ENCODE measurements at places on chromosomes 5 and 9. TPM values are rescaled to one million over a fixed set of nuclear protein-coding genes. Genes with fewer than 3 reads are reported as not detected.

SLC34A1 gene
- not detected for polyA plus RNA-seq

DNA sequence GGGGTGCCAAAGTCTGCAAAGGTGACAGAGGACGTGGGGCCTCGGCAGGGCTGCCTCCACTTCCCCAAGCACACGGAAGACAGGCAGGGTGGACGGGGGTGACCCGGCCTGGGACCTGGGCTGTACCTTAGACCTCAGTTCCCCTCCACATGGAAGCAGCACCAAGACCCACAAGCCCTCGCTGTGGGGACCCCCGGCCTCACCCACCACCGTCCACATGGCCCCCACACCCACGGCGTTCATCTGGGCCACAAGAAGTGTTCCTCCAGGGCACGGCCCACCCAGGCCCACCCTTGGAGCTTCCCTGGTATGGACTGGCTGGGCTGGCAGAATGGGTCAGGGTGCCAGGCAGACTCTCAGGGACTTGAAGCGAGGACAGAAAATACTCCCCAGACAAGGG is 45.8 kb upstream of the NKD2 start:
- DNase-seq: no peak

C5orf15 gene
- 48.1 TPM for polyA plus RNA-seq

DNA sequence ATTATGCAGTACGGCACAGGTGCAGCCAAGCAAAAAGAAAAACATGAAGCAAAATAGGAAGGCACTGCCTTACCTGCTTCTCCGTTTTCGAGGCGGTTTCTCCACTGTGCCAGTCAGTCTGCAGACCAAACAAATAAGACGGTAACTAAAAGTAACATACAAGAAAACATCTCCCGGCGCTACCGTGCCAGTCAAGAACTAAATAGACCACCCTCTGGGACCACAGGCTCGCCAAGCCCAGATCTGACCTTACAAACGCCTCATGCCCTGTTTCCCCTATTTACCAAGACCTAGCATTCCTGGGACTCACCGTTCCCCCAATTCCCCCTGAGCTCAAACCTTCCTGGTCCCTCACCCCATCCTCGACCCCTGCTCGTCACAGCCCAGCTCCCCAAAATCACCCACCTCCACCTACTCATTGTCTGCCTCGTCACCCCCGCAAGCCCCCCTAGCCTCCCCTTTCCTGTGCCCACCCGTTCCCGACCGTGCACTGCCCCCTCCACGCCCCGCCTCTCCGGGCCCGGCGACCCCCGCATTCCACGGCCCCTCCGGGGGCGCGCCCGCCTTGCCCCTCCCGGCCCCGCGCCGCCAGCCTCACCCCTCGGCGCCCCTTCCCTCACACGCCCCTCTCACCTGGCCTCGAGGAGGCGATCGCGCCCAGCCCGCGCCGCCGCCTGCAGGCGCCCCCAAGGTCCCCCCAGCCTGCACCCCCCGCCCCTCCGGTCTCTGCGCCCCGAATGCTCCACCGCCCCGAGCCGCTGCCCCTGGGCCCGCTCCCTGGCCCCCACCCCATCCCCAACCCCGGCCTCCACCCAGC is 560 bp downstream of the SCAI start:
- no peak for DNase-seq

NUTM2G gene
- not detected for polyA plus RNA-seq

- no peak for DNase-seq
Observed at GRCh38 chr5:129382921-129383672, 77.0 kb upstream of the ADAMTS19 start.

DNA sequence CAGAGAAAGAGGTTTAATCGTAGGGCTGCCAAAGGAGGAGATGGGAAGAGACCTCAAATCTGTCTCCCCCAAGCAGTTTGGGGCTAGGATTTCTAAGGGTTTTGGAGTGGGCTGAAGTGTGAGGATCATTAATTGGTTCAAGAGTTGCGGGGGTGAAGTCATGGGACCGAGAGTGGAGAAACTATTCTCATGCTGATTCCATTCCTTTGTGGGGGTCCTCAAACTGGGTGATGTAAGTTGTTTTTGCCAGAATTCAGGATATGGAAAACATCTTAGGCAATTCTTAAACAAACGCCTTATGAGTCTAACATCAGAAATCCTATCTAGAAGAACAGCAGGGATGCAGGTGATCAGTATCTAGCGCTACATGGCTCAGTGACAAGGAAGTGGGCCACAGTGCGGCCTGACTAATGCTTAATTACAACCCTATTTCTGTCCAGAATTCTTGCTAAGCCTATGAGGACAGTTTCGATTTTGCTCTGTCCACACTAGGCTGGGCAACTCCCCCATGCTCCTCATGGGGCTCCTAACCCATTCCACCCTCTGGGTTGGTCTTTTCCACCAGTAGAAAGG is 27.7 kb upstream of the TRIO start:
- DNase-seq: no peak

DNA sequence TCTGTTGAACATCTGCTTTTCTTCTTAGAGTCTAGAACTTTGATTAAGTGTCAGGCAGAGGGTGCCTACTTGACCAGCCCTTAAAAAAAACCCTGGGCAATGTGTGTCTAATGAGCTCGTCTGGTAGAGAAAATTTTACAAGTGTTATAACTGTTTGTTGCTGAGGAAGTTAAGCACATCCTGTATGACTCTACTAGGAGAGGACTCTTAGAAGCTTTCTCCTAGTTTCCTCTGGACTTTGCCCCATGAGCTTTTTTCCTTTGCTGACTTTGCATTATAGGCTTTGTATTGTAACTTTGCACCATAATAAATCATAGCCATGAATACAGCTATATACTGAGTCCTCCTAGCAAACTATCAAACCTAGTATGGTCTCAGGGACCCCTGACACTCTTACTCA is 39.4 kb downstream of the GNG10 start:
- DNase-seq: no peak

GRCh38 chr5:67992923-67993322 is 222.6 kb upstream of the PIK3R1 start:
- DNase-seq: no peak

GRCh38 chr5:122076669-122077365 is 1.2 kb downstream of the LOX start:
- DNase-seq: no peak

GRCh38 chr9:20144197-20144596 is 355.4 kb upstream of the SLC24A2 start:
- no peak for DNase-seq

- DNase-seq: no peak
Observed at GRCh38 chr5:10760096-10760920, 726 bp downstream of the DAP start.

- DNase-seq: no peak
Observed at GRCh38 chr5:2750026-2750757, 1.3 kb downstream of the IRX2 start.

DNA sequence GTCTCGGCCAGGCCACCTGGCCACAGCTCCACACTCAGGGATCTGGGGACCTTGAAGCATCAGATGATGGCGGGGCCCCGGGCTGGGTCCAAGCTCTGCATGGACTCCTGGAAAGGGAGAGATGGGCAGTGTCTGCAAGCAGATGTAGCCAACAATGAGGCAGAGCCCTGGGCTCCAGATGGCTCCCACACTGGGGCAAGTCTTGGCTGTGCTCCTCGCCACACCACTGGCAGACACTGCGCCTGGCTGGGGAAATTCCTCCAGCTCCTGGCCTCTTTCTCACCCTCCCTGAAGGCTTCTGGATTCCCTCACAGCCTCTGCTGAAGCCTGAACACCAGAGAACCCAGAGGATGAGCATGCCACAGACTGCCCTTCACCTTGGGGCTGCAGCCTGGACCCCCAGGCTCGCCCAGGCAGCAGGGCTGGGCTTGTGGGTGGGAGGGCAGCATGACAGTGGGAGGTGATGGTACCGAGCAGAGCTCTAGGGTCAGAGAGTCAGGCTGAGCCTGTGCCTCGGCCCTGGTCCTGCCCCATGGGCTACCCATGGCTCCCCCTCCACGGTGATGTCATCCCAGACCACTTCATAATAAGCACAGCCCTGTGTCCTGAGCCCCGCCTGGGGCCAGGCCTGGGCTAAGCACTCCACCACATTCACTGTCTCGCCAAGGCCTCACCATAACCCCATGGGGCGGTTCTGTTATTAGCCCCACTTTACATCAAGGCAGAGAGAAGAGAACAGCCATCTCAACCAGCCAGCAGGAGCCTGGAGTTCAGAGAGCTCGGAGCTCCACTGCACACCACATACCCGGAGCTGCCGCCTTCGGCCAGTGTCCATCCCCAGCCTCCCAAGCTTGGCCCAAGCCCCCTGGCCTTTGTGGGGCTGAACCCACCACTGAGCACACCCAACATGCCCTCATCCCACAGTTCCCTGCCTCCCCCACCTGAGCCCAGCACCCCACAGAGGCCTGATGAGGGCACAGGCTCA is 62.2 kb upstream of the ADAMTS2 start:
- no peak for DNase-seq

DNA sequence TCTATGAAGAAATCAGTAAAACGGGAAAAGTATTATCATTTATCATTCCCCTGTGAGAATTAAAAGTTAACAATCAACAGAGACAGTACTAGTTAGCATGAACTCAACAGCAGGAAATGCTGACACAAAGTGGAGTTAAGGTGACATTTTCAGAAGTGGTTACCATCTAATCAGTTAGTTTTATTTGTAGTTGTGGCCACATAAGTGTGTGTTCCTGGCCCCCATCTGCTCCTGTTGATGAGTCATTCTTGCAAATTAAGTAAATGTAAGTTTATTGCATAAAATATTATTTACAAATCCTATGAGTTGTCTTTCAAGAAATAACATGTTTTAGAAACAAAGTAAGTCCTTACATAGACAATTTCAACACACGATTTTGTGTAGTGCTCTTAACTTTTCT is 8.9 kb upstream of the BNC2 start:
- DNase-seq: no peak

GRCh38 chr5:177133853-177134696 is 502 bp downstream of the NSD1 start:
- no peak for DNase-seq
